ENCODE measurements at places on chromosomes 3 and 15.

GRCh38 chr15:101187820-101188636, 63.8 kb downstream of the CHSY1 start:
- peak; percentile 3 for ATAC-seq

GRCh38 chr15:100801256-100801900, 78.3 kb upstream of the ALDH1A3 start:
- ATAC-seq, result no peak

GRCh38 chr15:62931650-62932049, 110.9 kb upstream of the TPM1 start:
- ATAC-seq, result no peak

- ATAC-seq, result no peak
Observed at GRCh38 chr3:172134352-172134751, 95.0 kb downstream of the FNDC3B start.

GRCh38 chr3:46508850-46509591, 11.2 kb downstream of the RTP3 start:
- no peak for ATAC-seq

- ATAC-seq, result no peak
Observed at GRCh38 chr3:130077636-130078035, 4.0 kb upstream of the ALG1L2 start.

- no peak for ATAC-seq
Observed at GRCh38 chr15:39188930-39189329, 391.9 kb upstream of the THBS1 start.

DNA sequence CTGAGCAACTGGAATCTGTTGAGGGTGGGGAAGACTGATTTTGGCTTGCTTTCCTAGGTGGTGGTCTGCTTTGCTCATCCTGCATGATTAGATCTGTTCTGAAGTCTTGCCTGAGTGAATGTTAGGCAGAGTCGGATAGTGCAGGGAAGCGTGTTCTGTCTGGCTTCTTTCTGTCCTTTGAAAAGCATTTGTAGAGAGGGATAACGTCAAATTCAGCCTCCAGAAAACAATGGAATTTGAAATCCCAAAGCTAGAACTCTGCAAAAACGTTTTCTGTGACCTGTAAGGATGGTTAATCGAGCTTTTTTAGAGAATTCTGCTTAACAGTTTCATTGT, 1.4 kb downstream of the GLCE start:
- ATAC-seq, result no peak

DNA sequence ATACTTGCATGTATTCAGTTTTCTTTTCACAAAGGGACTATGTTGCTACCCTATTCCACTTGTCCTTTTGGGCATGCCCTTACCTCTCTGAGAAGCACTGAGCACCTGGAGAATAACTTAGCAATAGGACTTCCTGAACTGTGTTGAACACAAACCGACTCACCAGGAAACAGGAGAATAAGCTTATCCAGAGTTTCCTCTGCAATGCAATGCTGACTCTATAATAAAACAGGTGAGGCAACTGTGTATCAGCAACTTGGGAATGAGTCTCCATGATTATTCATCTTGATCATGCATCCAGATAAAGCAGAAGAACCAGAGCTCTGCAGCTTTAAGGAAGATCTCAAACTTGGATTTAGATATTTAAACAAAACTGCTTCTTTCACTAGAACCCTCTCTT, 806.5 kb downstream of the IGSF11 start:
- no peak for ATAC-seq
